Upper lobe of left lung (tissue), 6 donors: ENCODE measurements at places on chromosomes 2 and 18. TPM values are rescaled to one million over a fixed set of nuclear protein-coding genes. Genes with fewer than 3 reads are reported as not detected.

LRATD1 gene
- total RNA-seq, result 13.5 TPM

EFEMP1 gene
- 169 TPM for total RNA-seq

TWIST2 gene
- 23.9 TPM for total RNA-seq

DLX2 gene
- total RNA-seq, result not detected

SCN1A gene
- total RNA-seq, result 11.5 TPM

CFAP65 gene
- total RNA-seq, result 5.1 TPM

RAPGEF4 gene
- 35.2 TPM for total RNA-seq

CNGA3 gene
- 0.89 TPM for total RNA-seq

ATP9B gene
- 29.8 TPM for total RNA-seq

- DNase-seq, result no peak
Observed at GRCh38 chr2:4077017-4077416, 373.6 kb downstream of the DCDC2C start.

DNA sequence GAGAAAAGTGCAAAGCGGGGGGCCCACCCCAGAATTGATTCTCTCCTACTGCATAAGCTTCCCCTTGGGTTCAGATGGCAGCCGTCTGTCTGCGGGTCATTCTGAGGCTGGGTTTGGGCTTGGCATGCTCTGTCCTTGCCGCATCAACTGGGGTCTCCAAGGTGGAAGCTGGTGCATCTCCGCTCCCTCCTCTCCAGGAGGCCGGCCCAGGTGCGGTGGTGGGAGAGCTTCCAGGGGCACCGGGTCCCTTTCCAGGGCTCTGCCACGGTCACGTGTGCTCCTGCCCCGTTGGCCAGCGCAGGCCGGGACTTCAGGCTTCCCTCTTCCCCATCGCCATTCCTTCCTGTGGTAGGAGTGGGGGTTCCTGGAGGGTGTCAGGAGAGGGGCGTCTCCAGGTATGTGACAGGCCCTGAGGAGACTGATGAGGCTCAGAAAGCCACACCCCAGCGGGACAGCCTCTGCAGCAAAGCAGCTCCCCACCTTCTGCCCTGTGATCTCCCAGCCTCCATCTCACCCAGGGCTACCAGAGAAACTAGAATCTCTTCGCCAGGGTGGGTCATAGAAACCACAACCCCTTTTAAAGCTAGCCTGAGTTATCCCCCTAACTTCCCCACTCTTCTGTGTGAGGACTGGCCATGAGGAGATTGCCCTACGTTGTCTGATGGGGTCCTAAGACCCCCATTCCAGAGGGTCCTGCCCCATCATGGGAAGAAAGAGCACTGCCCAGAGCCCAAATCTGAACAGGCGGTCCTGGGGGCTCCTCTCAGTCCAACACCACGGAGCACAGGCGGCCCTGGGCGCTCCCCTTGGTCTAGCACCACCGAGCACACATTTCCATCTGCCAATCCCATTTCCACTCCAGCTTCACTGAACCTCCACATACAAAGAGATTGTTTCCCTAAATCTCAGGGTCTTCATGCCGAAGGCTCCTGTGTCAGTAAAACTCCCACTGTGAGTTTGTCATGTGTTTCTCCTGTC is 76.6 kb downstream of the SLC66A2 start:
- no peak for DNase-seq

DNA sequence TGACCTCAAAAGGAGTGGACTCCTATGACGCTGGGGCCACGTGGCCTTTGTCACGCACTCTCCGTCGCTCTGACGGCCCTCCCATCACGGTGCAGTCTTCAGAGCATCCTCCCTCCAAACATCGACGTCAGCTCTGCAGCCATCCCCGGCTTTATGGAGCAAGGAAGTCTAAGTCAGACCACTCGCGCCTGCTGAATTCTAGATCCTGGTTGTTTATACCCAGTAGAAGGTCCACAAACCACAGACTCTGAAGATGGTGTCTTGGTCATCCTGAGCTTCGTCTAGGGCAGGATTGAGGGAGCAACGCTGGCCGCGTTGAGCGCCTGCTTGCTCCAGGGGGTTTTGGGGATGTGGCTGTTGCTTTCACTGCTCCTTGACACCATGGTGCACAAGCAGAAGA is 228.0 kb upstream of the SALL3 start:
- no peak for DNase-seq

DNA sequence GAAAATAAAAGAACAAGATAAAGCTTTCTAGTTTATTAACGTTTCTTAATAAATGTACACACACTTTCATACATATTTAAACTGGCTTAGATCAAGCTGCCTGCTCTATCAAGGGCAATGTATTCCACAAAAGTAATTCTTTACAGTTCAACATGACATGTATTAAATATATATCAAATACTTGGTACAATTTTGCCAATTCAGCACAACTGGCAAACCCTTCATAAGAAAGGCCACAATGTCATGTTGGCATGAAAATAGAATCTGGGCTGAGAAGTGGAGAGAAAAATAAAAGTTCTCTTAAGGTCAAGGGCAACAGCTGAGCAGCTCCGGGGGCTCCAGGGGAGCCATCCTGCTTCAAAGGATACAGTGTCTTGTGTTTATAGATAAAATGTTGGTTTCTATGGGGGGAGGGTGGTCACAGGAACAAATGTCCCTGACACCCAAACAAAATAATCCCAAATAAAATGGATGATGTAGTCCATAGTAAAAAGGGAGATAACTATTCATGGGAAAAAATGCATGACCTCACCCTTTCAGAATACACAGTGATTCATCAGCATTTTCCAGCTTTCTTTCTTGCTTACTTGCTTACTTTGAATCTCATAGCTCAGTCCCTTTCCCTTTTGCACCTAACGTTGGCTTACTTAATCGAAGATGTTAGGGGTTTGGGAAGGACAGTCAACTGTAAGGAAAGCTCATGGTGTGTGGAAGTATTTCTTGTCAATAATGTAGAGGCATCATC is 494.9 kb downstream of the NYAP2 start:
- DNase-seq, result no peak

- DNase-seq, result no peak
Observed at GRCh38 chr2:199339891-199340605, 117.7 kb downstream of the SATB2 start.

- no peak for DNase-seq
Observed at GRCh38 chr18:24002479-24002878, 12.1 kb upstream of the TTC39C start.

GRCh38 chr2:46392561-46393346 is 86.6 kb upstream of the TMEM247 start:
- no peak for DNase-seq

DNA sequence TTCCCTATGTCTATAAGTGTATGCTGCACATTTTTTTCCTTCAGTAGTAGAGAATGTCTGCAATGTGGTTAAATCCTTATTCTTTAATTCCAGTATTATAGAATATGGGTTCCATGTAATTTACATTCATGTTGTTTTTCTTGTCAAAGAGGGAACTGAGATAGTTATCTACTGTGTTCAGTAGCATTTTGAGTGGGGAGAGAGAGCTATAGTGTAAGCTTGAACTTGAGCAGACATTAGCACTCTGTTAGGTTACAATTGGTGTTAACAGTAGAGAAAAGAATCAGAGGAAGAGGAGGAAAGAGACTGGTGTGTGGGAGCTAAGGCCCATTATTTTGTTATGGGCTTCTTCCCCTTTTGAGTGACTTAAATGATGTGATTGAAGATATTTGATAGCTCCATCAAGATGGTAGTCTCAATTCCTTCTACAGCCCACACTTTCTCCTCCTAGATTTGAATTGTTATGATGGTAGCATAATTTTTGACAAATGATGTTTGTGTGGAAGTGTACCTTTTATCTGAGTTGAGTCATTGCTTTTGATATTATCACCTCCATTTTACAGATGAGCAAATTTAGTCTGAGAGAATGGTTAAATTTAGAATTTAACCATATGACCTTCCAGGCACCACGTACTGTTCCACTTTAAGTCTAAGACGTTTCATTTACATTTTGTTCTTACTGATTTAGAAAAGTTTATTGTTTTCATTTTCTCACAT is 71.3 kb downstream of the FMNL2 start:
- DNase-seq, result no peak

- DNase-seq, result no peak
Observed at GRCh38 chr2:217242947-217243346, 383.1 kb upstream of the TNP1 start.

DNA sequence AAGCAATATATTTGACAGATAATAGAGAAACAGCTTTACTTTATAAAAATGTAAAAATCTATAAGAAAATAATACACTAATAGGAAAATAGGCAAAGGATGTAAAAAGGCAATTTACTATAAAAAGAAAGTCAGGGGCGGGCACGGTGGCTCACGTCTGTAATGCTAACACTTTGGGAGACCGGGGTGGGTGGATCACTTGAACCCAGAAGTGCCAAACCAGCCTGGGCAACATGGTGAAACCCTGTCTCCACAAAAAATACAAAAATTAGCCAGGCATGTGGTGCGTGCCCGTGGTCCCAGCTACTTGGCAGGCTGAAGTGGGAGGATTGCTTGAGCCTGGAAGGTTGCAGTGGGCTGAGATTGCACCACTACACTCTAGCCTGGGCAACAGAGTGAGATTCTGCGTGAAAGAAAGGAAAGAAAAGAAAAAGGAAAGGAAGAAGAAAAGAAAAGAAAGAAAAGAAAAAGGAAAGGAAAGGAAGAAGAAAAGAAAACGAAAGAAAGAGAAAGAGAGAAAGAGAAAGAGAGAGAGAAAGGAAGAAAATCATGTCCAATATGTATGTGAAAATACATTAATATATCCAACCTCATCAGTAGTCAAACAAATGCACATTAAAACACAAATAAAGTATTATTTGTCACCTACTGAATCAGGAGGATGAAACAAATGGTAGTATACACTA is 65.1 kb downstream of the ADD2 start:
- DNase-seq, result no peak

DNA sequence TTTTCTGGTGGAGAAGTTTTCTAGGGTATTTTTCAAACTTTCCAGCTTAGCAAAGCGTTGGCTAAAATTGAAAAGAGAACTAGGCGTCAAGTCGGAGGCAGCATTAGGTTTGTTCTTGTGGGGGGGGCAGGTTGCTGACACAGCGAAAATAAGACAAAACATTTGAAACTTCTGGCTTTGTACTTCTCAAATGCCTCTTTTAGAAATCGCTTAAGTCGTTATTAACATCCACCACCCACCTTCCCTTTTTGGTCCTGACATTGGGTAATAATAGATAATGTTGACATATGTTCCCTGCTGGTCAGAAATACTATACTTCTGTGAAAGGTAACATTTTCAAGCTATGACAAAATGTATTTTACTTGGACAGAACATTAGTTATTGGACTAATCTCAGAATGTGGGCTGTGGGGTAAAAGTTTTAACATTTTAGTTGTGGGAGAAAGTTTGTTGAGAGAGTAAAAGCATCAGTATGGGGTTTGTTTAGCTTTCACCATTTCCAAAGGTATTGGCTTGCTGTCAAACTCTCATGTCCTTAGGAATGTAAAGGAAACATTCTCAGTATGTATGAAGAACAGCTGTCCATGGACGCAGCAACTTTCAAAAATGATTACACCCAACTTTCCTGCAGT is 88.1 kb upstream of the ZEB2 start:
- DNase-seq, result peak; percentile 29

DNA sequence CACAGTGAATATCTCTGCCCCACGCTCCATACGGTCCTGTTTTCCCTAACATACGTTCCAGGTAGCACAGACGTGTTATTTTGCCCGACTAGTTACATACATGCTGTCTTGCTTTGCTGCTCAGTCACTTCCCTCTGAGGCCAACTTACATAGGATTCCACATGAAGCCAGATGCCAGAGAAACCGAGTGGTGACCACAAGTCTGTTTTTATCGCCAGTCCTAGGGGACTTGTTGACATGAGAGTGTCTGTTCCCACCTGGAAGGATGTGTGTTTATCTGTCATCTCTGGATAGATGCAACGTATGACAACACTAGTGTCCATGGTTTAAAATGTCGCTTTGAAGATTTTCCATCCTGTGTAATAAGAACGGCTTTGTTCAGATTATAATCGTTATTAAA is 32.6 kb downstream of the PMAIP1 start:
- DNase-seq, result no peak

DNA sequence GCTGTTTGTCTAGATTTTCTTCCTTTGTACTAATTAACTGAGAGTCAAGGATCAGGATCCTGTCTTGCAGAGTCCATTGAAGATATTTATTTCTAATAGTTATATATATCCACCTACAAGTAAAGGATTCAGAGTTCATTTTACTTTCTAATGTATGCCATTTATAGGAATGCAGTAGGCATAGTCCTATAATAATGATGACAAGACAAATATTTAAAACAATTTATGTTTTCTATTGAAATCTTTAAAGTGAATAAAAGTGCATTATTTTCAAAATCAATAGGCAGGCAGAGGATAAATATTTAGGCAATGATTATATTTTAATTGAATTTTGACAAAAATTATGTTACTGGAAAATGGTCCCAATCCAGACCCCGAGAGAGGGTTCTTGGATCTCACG is 1430.8 kb upstream of the NXPH2 start:
- no peak for DNase-seq

DNA sequence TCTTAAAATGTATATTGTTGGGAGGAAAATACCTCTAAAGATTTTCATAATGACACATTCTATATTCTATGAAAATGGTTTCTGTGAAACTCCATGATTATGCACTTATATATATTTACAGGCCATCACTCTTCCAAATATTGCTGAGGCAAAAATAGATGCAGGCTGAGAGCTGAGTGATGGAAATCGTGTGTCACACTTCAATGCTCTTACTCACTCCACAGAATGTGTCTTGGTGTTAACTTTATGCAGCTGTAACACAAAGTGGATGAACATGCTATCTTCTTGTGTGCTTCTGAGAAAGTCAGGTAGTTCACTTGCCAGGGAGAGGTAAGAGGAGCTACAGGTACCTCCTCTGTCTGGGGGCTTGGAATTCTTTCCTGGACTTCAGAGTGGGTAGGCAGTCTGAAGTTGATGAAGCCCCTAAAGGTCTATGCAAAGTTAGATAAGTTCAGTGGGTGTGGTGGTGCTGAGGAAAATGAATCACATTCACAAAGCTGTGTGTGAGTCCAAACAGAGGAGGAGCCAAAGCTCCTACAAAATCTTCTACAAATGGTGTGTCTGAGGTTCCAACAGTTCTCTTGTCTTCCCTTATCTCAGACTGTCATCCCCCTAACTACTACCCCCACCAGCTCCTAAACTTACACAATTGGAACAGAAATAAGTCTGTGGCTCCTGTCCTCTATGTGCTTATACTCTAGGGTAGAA is 74.2 kb upstream of the ST6GAL2 start:
- DNase-seq, result no peak

- DNase-seq, result no peak
Observed at GRCh38 chr2:46413111-46413510, 66.3 kb upstream of the TMEM247 start.

DNA sequence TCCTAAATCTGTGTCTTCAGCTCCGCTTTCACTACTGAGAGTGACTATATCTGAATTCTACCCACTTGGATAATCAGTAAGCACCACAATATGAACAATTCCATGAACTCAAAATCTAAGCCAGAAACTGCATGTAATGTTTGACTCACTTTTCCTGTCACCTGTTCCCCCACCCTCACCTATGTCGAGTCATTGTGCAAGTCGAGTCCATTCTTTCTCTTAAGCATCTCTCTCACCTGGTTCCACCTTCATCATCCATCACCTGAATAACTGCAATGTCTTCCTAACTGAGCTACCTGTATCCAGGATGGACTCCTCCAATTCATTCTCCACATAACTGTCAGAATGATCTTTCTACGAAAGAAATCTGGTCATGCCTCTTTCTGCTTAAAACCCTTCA is 58.2 kb downstream of the PPP1R1C start:
- DNase-seq, result no peak

- DNase-seq, result no peak
Observed at GRCh38 chr2:105954891-105955290, 210.2 kb downstream of the NCK2 start.
